NCI-H187 treated with DMSO at 0.1 percent for 48 hours (cell line): ENCODE measurements at places on chromosomes 5 and 9.

GRCh38 chr5:40983781-40984180 is 74.5 kb downstream of the C7 start:
- no peak for DNase-seq

- DNase-seq: no peak
Observed at GRCh38 chr9:86978413-86978812, 31.1 kb upstream of the GAS1 start.

DNA sequence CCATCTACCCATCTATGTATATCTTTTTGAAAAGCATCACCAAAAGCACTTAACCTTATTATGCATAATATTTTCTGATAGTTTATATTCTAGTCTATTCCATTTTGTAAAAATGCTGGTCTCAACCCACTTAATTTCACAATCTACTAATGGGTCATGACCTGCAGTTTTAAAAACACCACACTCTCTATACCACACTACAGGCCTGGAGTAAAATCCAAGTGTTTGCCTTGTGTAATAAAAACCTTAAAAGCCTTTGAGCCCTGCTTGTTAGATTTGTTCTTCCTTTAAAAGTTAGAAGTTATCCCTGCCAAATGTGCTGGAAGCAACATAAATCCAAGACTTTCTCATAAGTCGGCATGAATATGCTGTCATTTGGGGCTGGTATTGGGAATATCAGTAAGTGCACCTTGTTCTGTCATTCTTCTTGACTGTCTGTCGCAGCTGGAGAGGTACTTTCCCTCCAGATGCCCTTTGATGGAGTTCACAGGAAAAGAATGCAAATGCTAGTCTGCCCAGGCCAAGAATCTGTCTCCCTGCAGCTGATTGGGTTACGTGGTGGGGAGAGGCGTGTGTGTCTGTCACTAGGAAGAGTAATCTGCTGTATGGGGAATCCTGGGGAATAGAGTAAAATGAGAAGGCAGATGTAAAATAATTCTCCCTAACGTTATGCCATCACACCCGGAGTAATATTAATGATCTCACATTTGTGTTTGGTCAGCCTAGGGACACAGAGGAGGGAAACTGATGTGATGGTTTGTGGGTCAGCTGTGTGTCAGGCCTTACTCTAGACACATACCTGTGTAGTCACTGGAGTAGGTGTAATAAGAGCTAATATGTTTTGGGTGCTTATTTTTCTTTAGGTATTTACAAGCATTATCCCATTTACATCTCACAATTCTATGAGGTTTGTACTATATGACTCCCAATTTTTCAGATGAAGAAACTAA is 79.4 kb downstream of the ZNF366 start:
- no peak for DNase-seq

- DNase-seq: no peak
Observed at GRCh38 chr5:89826938-89827337, 582.6 kb downstream of the CETN3 start.

GRCh38 chr9:36779582-36779981 is 206.9 kb downstream of the MELK start:
- DNase-seq: no peak

- no peak for DNase-seq
Observed at GRCh38 chr9:130372057-130372456, 72.7 kb upstream of the ASS1 start.

DNA sequence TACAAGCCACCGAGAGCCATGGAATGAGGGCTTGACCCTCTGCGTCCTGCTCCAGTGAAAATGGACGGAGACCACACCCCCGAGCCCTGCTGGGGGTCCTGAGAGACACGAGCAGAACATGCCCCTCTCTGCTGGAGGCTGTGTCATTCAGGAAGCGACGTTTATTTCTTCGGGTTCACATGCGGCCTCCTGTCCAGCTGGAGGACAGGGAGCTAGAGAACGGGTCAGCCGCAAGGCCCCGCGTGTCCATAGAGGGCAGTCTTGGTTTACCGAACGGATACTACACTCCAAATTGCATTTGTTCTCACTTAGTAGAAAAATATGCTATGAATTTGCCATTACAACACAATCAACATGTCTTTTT is 36.1 kb downstream of the MRPL36 start:
- no peak for DNase-seq

- DNase-seq: no peak
Observed at GRCh38 chr5:175521313-175521833, 43.0 kb downstream of the SFXN1 start.

DNA sequence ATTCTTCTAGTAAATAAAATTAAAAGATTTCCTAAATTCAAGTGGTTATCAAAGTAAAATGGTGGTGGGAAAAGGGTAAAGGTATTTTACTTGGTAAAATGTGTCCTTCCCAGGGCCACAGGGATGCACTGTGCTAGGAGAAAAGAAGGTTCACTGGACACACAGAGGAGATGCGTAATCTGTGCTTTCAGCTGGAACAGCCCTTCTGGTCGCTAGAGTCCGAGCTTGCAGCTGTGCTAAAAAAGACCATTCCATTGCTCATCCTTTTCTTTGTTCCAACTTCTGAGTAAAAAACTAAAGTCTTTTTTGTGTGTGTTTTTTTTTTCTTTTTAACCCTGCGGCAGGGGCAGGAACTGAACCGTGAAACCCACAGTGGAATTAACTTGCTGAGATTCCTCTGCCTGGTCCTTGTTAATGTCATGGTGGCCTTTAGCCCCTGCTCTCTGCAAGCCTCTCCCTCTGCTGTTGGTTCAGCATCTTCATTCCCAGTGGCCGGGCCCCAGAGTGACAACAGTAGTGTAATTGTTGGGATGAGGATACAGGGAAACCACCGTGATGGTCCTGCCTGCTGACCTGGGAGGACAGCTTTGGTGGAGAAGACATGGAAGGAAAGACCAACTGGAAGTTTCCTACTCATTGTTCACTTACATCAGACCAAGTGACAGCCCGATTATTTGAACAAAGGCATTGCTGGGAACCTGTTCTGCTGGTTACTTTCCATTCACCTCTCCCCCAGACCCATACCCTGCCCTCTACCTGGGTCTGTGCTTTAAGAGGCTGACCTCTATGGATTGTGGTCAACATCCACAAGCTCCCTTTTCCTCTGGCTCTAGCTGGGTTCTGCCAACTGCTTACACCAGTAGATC is 31.9 kb upstream of the FSTL4 start:
- DNase-seq: no peak

GRCh38 chr5:142863856-142864255 is 93.7 kb downstream of the ARHGAP26 start:
- DNase-seq: no peak

- DNase-seq: no peak
Observed at GRCh38 chr5:149853331-149853648, 91.3 kb downstream of the PDE6A start.

- DNase-seq: no peak
Observed at GRCh38 chr5:40428126-40428525, 251.6 kb upstream of the PTGER4 start.

GRCh38 chr9:131237931-131238401 is 38.3 kb downstream of the FAM78A start:
- DNase-seq: no peak

DNA sequence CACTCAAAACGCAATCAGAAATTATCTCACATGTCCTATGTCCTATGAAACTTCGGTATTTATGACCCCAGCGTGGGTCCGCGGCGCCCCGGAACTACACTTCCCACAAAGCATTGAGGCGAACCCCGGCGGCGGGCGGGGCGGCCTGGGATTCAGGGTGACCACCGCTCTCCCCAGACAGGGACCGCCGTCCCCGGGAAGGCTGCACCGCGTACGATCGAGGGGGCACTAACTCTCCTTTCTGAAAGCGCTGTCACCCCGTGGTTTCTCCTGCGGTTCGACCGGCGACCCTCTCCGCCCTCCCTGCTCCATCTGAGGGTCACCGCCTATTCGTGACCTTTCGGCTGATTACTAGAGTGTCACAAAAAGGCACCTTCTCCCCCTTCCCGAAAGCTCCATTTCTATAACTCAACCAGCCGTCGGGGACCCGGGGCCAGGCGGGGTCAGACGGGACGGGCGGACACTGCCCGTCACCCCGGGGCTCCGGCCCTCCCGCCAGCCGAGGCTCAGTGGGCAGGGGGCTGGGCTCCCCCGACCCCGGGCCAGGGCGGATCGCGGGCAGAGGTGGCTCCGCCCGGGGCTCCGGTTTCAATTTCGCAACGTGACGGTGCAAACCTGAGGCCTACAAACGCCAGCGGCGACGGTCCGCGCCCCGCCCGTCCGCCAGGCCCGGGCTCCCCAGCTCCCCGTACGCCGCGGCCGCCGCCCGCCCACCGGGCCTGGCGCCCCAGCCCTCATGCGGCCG is 1.3 kb downstream of the ECPAS start:
- DNase-seq: no peak

- no peak for DNase-seq
Observed at GRCh38 chr9:128979111-128979510, 31.6 kb downstream of the NUP188 start.

- peak; percentile 82 for DNase-seq
Observed at GRCh38 chr5:14250084-14250695, 107.0 kb downstream of the TRIO start.

- DNase-seq: no peak
Observed at GRCh38 chr5:55855509-55855908, 4.4 kb downstream of the IL31RA start.

GRCh38 chr5:180823346-180823745 is 20.7 kb upstream of the MGAT1 start:
- no peak for DNase-seq

DNA sequence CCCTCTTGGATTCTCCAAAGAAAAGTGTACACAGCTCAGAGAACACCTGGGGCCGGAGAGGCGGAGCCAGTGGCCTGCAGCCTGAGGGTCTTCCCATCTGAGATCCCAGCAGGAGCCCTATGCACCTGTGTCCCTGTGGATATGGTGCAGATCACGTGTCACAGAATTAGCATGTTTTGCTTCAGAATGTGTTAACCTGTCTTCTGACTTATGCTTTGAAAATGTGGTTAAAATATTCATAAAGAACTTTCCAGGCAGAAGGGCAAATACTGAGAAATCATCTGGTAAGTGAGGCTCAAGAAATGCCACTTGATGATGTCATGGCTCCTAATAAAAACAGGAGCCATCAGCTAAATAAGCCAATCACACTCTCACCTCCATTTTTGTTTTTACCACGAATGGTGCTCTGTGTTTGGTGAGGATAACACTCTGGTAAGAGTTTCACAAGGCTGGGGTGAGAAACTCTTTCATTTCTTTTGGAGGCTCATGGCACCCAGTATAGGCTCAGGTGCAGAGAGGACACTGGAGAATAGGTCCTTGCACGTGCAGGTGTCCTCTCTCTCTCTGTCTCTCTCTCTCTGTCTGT is 279.8 kb downstream of the FSTL4 start:
- no peak for DNase-seq

DNA sequence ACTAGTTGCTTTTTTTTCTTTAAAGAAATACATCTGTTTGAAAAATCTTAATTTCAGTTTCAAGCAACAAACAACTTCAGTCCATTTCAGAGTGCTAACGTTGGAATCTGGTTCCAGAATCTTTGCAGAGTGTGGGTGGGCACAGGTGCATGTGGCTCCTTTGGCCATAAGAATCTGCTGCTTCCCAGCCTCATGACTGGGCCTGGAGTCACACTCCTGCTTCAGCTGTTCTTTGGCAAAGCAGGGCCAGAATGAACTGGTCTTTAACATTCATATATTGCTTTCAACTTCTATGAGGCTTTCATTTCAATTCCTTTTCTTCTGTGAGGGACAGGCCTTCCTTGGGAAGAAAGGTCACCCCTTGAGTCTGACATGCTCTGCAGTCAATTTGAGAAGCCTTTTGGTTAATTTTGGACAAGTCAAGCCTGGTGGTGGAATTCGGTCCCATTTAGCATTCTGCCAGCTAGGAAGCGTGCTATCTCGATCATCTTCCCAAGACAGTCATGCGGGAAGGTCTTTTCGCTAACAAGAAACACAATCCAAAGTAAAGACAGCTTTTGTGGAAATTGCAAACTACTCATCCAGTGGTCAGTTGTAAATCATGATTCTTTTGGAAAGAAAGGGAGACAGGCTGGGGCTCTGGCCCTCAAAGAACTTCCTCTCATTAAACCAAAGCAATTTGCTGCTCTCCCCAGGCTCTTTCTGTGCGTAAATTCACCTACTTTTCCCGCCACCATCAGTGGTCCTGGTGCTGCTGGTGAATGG is 55.2 kb downstream of the SLC1A3 start:
- DNase-seq: no peak

- DNase-seq: no peak
Observed at GRCh38 chr9:129655696-129656095, 9.8 kb upstream of the PRRX2 start.

DNA sequence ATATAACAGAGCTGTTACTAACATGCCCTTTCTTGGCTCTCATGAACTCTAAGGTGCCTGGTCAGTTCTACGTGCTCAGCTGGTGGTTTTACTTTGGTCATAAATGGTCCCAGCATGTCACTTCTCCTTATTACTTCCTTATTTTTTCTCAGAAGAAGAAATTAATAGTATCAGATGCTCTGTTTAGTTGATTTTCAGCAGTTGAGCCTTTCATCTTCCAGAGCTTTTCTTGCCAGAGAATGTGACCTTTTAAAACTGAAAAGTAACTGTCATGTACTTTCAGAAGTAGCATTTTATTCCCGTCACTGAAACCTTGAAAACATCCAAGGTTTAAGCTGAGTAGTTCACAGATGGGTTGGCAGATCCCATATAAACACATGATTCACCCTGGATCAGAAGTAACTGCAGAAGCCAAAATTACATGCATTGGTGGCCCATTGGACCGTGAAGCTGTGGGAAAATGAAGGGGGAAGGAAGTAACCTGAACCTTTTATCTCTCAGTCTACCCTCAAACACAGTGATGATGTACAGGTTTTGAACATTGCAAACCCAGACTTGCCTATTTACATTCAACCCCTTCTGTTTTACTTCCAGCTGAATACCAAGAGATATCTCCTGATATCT is 50.5 kb downstream of the HACD4 start:
- DNase-seq: no peak

- DNase-seq: no peak
Observed at GRCh38 chr9:113879318-113879717, 3.2 kb downstream of the ZNF618 start.

- DNase-seq: no peak
Observed at GRCh38 chr5:30908356-30908755, 285.1 kb upstream of the CDH6 start.

DNA sequence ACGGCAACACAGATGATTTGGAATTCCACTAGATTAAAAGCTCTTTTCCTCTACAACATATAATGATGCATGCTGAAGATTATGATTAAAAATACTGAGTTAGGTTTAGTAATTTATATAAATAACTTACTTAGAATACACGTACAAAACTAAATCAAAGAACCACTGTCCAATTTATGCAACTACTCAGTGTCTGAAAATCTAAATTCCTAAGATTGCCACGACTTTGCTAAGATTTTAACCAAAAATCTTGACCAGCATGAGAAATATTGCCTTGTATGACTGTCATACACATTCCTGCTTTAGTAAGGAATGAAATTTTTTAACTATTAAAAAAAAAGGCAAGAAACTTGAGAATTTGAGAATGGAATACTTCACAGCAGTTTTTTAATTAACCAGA is 292.4 kb downstream of the ZNF608 start:
- DNase-seq: no peak

GRCh38 chr5:159210210-159210661 is 883 bp upstream of the RNF145 start:
- no peak for DNase-seq

GRCh38 chr9:15178631-15179030 is 128.4 kb downstream of the TTC39B start:
- no peak for DNase-seq
